ENCODE measurements at places on chromosomes 5 and 9. TPM values are rescaled to one million over a fixed set of nuclear protein-coding genes. Genes with fewer than 3 reads are reported as not detected.

The TNFSF15 gene
- polyA plus RNA-seq = 0.76 TPM

The PTGER4 gene
- polyA plus RNA-seq = 1.6 TPM

The EGFLAM gene
- polyA plus RNA-seq = 20.0 TPM

The HAPLN1 gene
- polyA plus RNA-seq = 7.7 TPM

The GADD45G gene
- 0.23 TPM for polyA plus RNA-seq

The EFNA5 gene
- polyA plus RNA-seq = 3.7 TPM

The GGTA1 gene
- not detected for polyA plus RNA-seq

The CTXN3 gene
- not detected for polyA plus RNA-seq

The CSF1R gene
- polyA plus RNA-seq = 0.15 TPM
